Activated naive CD4-positive, alpha-beta T cell (primary cell): ENCODE measurements at places on chromosomes 11 and 22.

DNA sequence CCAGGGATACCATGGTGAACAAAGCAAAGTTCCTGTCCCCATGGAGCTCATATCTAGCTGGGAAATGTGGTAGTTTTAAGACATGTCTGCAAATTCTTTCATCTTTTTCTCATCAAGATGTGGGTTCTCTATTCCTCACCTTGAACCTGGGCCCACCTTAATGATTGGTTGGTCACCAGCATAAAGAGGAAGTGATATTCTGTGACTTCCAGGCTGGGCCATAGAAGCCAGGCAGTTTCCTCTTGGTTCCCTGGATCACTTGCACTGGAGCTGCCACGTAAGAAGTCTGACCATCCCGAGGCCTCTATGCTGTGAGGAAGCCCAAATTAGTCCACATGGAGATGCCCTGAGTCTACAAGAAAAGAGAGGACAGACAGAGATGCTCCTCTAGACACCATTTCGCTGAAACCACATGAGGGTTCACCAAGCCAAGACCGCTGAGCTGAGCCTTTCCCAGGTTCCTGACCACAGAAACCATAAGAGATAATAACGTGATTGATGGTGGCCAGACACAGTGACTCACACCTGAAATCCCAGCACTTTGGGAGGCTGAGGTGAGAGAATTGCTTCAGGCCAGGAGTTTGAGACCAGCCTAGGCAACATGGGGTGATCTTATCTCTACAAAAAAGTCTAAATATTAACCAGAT is 119.5 kb upstream of the ISX start:
- DNase-seq, result no peak

GRCh38 chr11:121659811-121660210 is 207.0 kb upstream of the SORL1-AS1 start:
- DNase-seq, result no peak

- no peak for DNase-seq
Measured at GRCh38 chr22:18070556-18071306, 7.1 kb upstream of the PEX26 start.

DNA sequence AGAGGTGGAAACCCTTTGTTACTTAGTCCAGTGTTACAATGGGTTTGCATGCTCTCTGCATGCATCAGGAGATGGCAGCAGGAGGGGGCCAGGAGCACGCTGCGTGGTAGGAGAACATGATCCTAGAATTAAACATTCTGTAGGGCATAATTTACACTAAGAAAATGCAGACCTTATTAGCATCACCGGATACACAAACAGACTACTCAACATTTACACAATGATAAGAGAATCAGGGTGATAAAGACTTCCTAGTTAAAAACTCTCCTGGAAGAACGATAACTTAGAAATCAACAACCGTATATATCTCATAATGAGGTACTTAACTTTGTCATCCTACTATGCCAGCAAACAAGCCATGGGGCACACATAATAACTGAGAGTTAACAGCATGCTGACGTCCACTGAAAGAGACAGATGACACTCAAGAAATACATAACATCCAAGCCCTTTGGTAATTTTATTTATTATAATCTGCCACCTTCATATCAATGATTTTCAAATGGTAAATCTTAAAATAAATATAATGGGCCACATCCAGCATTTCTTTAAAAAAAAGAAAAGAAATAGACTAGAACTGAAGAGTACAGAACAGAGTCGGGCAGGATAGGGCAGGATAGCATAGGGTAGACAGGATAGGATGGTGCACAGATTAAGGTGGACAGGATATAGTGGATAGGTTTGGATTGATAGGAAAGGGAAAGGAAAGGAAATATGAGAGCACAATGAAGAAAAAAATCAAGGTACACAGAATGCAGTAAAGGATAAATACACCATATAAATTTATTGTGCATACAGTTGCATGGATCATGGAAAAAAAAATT is 27.5 kb downstream of the CADM1 start:
- no peak for DNase-seq

DNA sequence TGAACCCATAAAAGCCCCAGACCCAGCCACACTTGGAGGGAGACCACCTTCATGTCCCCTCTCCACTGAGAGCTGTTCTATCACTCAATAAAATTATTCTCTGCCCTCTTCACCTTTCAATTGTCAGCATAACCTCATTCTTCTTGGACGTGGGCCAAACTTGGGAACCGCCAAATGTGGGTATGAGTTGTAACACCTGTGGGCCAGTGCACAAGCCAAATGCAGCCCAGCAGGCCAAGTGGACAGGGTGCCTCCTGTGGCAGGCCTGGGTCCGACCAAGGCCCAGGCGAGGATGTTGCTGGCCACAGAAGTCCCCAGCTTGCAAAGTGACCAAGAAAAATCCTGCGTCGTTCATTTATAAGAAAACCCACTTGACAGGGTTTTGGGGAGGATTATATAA is 621.2 kb downstream of the METTL15 start:
- DNase-seq, result no peak

GRCh38 chr22:48615171-48616008 is 1212.3 kb downstream of the BRD1 start:
- no peak for DNase-seq

GRCh38 chr11:124644426-124645280 is 22.0 kb downstream of the TBRG1 start:
- no peak for DNase-seq

GRCh38 chr11:102603576-102603975 is 21.6 kb downstream of the MMP20 start:
- no peak for DNase-seq
